MCF 10A (cell line): ENCODE measurements at places on chromosomes 5 and 9.

DNA sequence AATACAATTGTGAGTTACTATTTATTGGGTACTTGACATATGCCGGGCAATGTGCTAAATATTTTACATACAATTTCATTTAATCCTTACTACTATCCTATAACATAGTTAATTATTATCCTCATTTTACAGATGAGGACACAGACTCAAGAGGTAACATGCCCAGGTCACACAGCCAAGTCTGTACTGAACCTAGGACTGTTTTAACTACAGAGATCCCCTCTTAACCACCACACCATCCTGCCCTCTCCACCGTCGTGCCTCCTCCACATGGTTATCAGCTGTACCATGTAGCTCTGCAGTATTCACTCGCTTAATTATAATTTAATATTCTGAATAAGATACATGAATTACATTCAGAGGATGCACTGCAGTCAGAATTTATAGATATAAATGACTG is 5.3 kb downstream of the RAB14 start:
- DNase-seq: no peak

- DNase-seq: peak; percentile 55
Measured at GRCh38 chr9:110027671-110028081, 180.3 kb downstream of the C9orf152 start.

GRCh38 chr9:132319421-132320110 is 35.2 kb downstream of the SETX start:
- DNase-seq: no peak

- DNase-seq: no peak
Measured at GRCh38 chr9:117354244-117354847, 60.5 kb downstream of the ASTN2 start.

DNA sequence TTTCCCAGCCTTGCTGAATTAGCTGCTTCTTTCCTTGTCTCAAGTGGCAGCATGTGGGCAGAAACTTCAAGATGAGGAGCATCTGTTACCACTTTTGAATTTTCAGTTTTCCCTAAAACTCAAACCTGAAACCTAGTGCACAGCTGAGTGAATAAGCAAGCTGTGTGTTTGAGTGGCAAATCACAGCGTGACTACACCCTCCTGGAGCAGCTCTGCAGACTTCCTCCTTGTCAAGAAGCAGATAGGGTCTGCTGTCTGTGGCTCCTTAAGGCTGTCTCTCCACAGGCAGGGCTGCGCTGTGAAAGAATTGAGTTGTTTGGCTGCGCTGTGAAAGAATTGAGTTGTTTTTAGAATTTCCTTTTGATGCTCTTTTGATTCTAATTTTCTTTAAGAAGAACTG is 179.7 kb upstream of the HAPLN1 start:
- DNase-seq: no peak

DNA sequence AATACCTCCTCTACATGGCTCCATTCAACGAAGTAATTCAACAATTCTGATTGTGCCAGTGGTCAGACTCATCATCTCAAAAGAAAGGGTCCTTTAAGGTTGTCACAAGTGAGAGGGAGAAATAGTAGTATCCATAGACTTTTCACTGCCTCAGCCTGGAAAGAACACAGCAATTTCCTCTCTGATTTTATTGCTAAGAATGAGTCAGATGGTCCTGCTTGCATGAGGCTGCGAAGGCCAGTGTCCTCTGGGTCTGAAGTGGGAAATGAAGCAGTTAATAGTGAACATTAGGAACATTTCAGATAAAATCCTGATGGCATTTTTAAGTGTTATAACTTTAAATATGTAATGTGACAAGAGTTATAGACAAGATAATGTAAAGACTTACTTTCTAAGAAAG is 979.0 kb downstream of the EFNA5 start:
- no peak for DNase-seq

DNA sequence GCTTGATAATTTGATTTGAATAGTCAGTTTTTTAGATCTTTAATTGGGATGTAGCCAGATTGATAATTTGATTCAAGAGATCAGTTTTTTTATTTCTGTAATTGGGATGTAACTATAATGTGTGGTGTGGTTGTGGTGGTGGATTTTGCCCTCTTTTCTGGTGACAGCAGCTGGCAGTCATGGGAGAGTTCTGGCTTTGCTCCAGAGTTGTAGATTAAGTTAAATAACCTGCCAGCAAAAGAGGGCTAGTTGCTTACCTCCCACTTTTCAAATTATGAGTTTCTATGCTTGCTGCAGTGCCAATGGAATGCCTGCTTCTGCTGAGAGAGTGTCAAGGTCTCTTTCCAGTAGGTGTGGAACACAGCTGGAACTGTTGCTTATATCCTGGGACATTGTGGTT is 315.1 kb downstream of the CCDC171 start:
- DNase-seq: no peak

- no peak for DNase-seq
Measured at GRCh38 chr9:114178076-114178475, 22.7 kb downstream of the COL27A1 start.

GRCh38 chr5:150582241-150583109 is 58.0 kb upstream of the SYNPO start:
- DNase-seq: no peak

GRCh38 chr9:108377382-108377781 is 478.4 kb downstream of the ACTL7B start:
- DNase-seq: no peak

DNA sequence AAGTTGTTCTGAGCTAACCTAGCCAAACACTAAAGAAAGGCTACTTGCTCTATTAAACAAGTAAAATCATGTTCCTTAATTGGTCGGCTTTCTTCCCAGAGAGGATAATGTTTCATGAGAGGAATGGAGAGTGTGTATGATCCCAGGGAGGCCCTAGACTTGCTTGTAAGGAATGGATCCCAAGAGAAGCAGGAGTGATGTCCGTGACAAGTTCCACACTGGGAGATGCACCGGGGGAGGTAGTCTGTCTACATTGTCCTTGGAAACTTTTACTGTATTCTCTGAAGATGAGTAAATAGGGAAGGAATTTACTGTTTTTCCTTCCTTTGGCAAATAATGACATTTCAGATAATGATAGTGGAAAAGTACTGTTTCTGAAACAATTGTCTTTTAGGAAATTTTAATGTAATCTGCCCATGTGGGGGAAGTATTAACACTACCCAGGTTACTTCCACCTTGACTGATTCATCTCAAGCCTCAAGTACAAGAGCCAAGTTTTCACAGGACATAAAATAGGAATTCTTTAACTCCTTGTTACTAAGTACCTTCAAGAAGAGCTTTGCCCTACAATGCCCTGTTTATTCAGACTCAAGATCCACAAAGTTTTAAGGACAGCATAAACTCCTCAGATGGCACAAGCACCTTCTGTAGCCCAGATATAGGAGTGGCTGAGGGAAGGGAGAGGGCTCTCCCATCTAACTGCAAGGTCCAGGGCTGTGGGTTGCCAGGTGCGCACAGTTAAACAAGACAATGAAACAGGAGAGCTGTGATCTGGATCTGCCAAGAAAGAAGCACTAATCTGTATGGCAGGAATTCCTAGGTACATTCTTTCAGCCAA is 152.1 kb downstream of the GNA14 start:
- DNase-seq: no peak

GRCh38 chr9:17699615-17700330 is 120.9 kb downstream of the SH3GL2 start:
- DNase-seq: no peak
